ENCODE measurements at places on chromosomes 3 and 15. TPM values are rescaled to one million over a fixed set of nuclear protein-coding genes. Genes with fewer than 3 reads are reported as not detected.

DNA sequence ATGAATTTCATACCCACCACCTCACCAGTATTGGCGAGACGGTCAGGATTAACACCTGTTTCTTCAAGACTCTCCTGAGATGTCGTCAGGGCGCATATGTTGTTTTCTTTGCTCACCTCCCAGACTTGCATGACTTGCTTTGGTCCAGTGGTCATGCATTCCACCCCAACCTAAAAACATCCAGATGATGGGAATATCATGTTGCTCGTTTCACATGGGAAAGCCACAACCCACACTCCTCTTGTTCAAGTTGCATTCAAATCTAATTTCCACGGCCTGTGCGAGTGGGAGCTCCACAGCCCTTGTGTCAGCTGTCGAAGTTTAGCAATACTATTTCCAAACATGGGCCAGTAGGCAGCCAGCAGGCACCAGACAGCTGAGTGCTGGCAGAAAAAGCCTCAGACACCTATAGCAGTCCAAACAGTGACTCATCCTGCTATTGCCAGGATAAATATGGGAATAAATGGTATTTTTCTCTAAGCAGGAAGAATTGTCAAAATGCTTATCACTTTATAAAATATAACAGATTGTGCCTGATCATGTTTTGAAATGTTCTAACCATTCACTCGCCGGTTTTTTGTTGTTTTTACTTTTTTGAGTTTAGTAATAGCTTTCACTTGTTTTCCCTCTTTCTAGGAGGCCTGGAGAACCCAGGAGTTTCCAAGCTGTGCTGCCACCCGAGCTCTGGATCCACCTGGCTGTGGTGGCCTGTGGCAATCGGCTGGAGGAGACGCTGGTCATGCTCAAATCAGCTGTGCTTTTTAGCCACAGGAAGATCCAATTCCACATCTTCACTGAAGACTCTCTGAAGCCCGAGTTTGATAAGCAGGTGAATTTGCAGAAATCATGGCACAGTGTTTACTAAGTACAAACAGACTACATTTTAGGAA, 20.1 kb downstream of the GXYLT2 start:
- peak; percentile 60 for DNase-seq

The CIDEC gene
- not detected for total RNA-seq

- DNase-seq, result no peak
Measured at GRCh38 chr3:77323626-77324025, 283.7 kb downstream of the ROBO2 start.

The CORO2B gene
- 0.66 TPM for total RNA-seq

DNA sequence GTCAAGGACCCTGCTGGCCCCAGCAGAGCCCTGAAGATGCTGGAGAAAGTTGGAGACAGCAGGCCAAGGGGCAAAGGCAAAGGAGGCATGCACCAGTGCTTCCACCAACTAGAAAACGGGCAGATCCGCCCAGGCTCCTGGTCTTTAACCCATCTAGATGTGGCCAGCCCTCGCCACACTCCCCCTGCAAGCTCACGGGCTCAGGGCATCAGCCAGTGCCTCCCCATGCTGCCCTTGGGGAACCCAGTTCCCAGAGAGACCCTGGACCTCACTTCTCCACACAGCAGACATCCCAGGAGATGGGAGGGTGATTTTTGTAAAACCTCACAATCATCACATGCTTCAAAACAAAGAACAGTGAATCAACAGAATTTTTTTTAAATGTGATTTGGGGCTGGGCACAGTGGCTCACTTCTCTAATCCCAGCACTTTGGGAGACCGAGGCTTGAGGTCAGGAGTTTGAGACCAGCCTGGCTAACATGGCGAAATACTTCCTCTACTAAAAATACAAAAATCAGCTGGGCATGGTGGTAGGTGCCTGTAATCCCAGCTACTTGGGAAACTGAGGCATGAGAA, 24.5 kb downstream of the CYFIP1 start:
- DNase-seq, result no peak

The ICE2 gene
- total RNA-seq, result 14.8 TPM

GRCh38 chr3:179265875-179266274, 15.0 kb upstream of the KCNMB3 start:
- DNase-seq, result no peak

DNA sequence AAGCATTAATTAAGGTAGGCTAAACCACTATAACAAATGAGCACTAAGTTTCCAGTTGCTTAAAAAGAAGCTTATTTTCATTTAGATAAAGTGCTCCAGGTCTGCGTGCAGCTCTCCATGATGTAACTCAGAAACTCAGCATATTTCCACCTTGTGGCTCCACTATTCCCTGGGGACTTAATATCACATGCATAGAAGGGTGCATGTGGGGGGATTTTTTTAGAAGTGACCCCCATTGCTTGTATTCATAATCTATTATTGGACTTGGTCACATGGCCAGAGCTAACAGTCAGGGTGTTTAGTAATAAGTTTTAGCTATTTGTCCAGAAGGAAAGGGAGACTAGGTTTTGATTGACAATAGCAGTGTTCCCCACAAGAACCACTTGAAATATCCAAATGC, 86.8 kb downstream of the TMCO5A start:
- no peak for DNase-seq

DNA sequence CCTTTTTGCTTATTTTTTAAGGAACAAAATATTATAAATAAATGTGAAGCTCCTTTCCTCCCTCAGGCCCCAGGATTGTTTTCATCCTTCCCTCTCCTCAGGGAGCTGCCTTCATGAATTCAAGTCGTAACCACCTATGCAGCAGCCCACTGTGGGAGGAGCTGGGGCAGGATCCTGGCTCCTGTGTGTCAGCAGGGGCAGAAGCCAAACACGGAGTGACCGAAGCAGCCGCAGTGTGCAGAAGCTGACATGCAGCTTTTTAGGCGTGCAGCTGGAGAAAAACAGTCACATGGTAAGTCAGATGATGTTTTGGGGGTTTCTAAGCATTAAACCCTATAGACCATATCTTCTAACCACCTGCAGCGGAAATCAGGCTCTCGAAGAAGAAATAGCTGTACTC, 231.3 kb downstream of the OCA2 start:
- DNase-seq, result no peak

DNA sequence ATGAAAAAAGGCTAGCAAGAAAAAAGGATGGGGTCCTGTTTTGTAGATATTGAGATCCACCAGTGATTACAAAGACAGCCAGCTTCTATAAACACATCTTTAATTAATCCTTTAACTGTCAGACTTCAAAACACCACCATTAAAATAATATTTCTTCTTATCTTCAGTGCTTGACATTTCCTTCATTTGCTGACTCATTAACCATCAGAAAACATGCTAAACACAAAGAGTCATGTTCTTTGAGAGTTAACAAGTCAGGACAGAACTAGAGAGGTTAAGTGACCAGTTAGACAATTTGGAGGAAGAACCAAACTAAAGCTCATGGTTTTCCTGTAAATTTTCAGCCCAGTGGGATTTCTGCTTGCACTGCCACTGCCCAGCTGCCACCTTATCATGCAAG, 111.4 kb downstream of the MEIS2 start:
- no peak for DNase-seq

DNA sequence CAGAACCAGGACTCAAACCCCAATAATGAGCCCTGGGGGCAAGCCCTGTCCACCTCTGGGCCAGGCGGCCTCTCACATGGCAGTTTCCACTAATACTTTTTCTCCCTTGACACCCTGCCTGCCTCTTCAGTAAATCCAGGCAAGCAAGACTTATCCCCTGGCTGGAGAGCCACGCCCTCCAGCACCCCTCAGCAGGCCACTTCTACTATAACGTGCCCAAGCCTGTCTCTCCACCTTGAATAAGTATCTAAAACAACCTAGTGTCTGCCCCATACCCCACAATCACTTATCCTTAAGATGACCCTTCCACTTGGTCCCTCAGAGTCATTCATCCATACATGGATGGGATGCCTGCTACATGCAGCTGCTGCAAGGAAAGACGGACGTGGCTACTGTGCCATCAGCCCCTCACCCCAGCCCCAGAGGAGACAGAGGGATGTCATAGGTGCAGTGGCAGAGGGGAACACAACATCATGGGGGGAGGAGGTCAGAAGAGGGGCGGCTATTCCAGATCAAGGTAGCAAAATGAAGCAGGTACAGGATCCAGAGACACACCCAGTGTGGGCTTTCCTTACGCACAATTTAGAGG, 63.4 kb downstream of the LRIG1 start:
- DNase-seq, result no peak

GRCh38 chr15:57165992-57166391, 210.3 kb upstream of the CGNL1 start:
- peak; percentile 49 for DNase-seq

DNA sequence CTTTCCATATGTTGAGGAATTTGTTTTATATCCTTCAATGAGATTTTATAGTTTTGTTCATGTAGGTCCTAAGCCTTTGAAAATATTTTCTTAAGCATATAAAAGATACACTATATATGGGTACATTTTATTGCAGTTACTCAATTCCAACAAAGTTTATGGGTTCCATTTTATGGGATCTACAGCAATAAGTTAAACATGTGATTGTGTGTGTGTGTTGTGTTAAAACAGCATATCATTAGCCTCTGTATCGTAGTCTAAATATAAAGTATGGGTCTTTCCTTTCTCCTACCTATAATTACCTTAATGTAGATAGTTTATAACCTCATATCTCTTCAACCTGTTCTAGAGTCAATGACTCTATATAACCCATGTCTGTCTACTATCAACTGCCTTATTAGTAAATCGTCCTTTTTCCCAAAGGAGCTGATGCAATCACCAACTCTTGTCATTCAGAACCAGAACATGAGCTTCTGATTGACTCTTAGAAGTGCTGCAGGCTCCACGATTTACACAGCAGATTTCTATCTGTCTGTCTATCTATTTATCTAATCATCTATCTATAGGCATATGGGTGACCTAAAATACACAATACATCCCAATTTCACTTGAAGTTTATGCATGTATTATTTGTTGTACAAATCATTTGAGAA, 512.6 kb upstream of the CBLB start:
- peak; percentile 39 for DNase-seq

The NAALADL2 gene
- total RNA-seq, result 1.9 TPM

DNA sequence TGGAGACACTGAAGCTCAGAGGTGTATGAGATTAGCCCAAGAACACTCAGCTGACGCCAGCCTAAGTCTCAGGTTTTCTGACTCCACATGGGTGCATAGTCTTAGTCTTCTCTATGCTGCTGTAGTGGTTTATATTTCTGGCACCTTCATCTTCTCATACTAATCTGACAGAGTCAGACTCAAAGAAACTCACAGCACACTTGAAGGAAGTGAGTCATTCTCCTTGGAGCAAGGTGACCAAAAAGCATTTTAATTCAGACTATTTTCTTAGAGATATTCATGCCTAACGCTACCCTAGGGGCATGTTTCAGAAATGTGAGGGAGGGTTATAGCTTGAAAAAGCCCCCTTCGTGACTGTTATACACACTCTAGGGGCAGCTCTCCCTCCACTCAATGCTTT, 775.3 kb upstream of the ARPP21 start:
- no peak for DNase-seq

GRCh38 chr3:188090620-188091309, 63.2 kb upstream of the LPP start:
- DNase-seq, result no peak

GRCh38 chr3:177349384-177349783, 152.1 kb upstream of the TBL1XR1 start:
- DNase-seq, result no peak

DNA sequence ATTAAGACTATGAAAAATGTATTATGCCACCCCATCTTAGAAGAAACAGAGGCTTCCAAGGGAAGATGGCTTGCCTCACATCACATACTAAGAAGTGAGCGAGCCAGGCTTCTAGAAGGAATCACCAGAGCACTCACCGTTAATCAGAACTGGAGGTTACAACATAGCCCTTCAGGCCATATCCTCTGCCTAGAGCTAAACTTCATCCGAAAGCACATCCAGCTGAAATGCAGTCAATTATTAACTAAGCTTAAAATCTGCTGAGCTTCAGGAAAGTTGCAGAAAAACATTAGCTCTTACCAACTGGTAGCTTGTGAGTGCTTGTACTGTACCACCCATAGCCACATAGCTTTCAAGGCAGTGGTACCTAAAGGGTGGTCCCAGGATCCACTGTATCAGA, 483.2 kb downstream of the TBL1XR1 start:
- DNase-seq, result no peak

The MESP2 gene
- 1.3 TPM for total RNA-seq

GRCh38 chr15:40737048-40737447, 18.0 kb downstream of the RMDN3 start:
- DNase-seq, result peak; percentile 28

DNA sequence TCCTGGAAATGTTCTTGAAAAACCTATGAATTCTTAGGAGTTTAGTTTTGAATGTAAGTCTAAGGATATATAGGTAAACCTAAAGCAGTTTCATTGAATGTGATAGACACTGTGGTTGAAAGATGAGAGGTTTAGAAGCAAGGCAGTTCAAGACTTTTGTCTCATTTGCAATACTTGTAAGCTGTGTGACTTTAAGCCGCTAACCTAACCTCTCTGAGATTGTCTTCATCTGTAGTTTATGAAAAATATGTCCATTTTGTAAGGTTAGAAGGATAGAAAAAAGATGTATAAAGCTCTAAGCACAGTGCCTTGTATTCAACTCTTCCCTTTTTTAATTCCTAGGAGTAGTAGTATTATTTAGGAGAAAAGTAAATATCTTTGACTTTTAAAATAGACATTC, 306.6 kb upstream of the ARRDC4 start:
- DNase-seq, result no peak

DNA sequence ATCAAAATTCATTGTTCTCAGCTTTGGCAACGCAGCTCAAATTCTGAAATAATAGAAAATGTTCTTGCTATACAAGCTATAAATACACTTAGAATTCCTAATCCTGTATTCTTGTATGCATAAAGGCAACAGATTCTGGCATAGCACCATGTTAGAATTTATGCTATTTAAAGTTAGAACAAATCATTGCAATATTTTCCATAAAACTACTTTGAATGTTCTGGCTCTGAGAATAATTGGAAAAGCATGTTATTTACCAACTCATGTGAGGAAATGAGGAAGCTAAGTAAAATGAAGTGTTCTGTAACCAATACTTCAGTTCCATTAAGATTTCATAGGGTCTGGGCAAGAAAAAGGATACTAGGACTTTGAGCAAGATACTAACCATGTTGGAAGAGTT, 888.9 kb downstream of the SQOR start:
- DNase-seq, result no peak

GRCh38 chr15:39000008-39000734, 435.6 kb upstream of the RASGRP1 start:
- DNase-seq, result no peak

- no peak for DNase-seq
Measured at GRCh38 chr3:185330238-185330637, 32.7 kb upstream of the MAP3K13 start.
